ENCODE measurements at places on chromosomes 1 and 21.

GRCh38 chr1:43563876-43564539, 33.3 kb downstream of the PTPRF start:
- no peak for DNase-seq

DNA sequence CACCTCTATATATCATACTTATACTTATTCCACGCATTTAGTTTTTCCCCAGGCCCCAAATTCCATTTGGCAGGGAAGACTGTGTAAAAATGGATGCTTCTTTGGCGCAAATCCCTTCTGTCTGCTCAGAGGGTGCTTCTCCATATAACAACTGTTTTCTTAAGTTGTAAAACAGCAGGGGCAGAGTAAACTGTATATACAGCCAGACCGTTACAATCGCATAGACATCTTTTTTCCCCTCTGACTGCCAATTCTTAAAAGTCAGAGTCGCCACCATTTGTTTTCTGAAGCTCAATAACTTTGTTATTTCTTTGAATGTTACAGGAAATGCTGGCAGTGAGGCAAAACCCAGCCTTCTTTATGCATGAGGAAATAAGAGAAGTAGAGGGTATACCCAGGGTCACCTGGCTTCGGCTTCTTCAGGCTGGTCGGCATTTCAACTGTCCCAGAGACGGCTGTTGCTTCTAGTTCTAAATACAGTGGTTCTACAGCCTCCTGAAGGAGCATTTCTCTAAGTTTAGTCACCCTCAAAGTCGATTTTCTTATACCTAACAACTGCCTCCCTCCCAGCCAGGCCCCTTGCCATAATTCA, 188.4 kb downstream of the CLIC6 start:
- DNase-seq, result no peak

DNA sequence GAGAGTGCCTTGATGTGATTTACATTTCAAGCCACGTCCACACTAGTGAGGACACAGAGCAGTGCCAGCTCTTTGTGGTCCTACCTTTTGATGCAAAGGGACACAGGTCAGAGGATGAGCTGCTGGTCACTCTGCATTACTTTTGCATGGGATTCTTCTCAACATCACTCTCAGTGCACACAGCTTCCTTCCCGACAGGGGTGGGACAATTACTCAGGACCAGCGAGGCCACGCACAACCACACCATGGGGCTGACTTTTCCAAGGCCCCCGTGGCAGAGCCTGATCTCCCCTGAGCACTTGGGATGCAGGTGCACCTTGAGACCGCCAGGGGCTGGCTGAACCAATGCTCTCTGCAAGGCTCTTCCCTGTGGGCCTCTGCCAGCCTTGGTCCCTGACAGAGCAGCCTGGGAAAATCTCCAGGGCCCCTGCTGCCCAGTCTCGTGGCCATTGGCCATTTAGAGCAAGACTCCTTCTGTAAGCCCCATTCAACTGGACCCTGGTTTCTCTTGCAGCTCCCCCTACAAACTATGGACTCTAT, 13.2 kb upstream of the PRAMEF12 start:
- DNase-seq, result no peak

DNA sequence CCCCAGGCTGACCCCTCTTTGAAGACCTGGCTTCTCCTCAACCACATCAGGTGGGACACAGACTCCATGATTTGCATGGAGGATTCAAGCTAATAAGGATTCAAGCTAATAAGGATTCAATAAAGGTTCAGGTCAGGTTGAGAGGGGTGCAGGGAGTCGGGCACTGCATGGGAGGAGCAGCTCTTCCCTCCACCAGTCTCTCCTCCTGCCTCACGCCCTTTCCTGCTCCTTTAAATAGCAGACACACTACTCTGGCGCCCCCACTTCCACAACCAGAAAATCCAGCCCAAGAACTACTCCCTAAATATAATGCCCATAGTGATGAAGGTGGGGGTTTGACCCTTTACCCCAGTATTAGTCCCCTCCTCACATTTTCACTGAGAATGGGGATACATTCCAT, 7.1 kb downstream of the MEX3A start:
- no peak for DNase-seq

DNA sequence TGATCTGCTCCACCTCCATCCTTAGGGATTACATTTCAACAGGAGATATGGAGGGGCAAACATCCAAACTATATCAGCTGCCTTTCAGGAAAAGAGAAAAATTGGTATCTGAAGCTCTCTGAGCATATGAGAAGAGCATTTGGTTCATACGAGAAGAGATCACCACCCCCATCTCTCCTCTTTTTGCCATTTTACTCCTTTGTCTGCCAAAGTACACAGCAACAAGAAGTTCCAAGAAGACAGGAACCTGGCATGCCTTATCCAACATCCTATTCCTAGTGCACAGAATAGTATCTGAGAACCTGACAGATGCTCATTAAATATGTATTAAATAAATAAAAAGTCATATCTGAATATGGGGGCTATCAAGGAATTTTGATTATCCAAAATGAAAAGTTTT, 142.5 kb upstream of the PKN2 start:
- DNase-seq, result no peak

- no peak for DNase-seq
Observed at GRCh38 chr1:201326710-201327109, 43.4 kb downstream of the PKP1 start.

GRCh38 chr1:15064217-15064929, 89.2 kb upstream of the TMEM51 start:
- no peak for DNase-seq

DNA sequence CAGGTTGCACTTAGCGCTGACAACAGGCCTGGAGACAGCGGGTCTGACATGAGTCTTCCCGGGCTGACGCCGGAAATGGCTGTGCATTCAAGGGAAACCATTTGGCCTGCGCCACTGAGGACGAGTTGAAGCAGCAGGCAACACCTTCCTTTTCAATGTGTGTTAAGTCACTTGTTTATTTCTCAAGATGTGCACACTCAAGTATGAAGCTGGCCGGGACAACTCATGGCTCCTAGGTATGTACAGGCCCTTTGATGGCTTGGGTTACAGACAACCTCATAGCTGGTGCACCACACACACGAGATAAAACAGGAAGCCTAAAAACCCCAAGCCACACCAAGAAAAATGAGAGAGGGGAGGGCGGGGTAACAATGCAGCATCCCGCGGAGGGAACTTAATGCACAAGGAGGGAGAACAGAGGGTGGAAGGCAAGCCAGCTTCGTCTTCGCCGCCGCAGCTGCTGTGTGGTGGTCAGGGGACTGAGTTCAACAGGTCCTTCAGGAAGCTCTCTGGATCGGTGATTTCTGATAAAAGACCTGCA, 118.0 kb upstream of the IFFO2 start:
- no peak for DNase-seq

GRCh38 chr1:15621975-15622374, 4.7 kb downstream of the DDI2 start:
- no peak for DNase-seq

DNA sequence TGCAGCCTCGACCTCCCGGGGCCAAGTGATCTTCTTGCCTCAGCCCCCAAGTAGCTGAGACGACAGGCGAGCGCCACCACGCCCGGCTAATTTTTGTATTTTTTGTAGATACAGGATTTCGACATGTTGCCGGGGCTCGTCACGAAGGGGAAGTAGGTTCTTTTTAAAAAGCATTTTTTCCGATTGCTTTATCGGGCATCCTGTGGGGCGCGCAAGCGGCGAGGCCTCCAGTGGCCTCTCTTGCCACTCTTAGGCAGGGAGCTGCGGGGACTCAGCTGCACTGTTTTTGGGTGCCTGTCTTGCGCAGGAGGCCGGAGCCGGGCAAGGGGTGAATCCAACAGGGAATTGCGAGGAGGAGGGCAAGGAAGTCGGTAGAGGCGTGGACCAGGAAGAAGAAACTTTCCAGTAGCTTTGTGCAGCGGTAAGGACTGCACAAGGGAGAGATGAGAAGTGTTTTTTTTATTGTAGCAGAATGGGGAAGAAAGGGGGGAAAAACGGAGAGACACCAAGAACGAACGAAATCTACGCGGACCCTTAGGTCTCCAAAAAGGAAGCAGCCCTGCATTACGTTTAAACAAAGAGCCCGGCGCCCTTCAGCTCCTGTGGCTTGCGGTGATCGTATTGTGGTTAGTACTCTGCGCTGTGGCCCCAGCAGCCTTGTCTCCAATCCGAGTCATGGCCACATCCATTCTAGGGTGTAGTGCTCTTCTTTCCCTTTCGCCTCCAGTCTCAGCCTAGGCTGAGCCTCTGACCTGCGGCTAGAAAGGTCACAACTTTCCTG, 164.8 kb downstream of the PPIAL4G start:
- no peak for DNase-seq

GRCh38 chr1:174968750-174969244, 30.9 kb upstream of the CACYBP start:
- DNase-seq, result no peak

DNA sequence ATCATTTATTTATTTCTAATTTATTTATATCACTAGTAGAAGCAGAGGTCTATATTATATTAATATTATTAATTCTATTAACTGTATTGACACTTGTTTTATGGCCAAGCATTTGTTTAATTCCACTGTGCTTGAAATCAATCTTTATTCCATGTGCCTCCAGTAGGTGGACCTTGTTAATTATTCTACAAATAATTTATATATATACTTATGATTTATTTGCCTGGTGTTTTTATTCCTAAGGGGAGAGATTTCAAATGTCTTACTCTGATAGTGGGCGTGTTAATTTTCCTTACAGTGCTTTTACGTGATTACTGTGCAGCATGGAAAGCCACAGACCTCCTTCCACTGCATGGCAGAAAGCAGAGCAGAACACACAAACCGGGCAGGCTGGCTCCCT, 17.5 kb upstream of the OR6N2 start:
- no peak for DNase-seq

DNA sequence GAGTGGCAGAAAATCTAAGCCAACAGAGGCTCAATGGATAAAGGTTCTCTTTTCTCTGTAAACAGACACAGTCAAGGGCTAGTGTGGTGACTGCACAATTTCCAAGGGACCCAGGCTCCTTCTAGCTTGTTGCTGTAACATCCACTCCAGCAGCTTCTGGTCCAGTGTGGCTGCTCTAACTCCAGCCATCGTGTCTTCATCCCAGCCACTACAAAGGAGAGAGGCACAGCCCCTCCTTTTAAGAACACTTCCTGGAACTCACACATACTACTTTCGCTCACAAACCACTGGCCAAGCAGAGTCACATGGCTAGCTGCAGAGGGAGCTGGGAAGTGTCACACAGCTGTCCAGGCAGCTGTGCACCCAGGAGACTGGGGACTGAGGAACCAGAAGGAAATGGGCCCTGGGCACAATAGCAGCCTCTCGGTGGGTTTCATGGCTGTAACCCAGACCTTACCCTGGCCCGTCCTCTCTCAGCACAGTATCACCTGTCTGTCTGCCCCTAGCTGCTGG, 188.6 kb upstream of the VAMP3 start:
- no peak for DNase-seq

DNA sequence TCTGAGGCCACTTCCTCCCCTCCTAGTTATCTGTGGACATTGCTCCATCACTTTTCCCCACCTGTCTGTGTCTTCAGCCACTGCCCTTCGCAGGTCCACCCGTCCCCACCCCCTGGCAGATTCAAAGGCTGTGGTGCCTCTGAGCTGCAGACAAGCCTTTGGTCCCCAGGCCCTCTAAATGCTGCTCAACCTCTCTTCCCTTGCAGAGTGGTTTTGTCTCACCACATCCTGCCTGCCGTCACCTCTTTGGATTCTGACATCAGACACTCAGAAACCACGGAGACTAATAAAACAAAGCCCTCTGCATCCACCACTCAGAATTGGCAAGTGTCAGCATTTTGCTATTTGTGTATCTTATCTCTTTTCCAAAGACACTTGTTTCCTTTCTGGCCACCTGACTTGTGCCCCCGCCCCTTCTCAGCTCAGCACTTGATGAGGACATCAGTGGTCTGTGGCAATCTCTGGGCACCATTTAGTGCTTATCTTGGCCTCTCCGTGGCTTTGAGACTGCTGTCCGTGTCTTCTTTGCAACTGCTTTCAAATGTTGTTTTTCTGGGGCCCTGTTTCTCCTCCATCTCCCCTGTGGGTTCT, 7.7 kb downstream of the CNIH3 start:
- no peak for DNase-seq

GRCh38 chr1:82108843-82109242, 308.1 kb downstream of the ADGRL2 start:
- DNase-seq, result no peak

- no peak for DNase-seq
Observed at GRCh38 chr1:197224160-197224559, 43.9 kb upstream of the CRB1 start.

GRCh38 chr1:30041741-30042437, 681.5 kb downstream of the MATN1 start:
- no peak for DNase-seq

DNA sequence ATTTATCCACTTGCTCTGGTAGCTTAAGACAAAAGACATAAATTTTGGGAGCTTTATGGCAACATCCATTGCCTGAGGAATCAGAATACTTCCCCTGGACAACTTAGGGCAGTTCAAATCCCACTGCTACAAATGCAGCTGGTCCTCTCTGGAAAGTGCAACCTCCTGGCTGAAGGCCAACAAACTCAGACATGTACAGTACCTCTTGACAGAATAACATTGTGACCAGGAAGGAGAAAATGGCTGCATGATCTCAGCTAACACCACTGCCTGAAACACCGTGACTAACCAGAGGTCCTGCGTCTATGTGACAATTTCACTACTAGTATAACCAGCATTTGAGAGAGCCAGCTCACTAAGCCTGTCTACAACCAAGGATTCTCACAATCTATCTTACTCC, 218.9 kb downstream of the CRB1 start:
- DNase-seq, result peak; percentile 56

DNA sequence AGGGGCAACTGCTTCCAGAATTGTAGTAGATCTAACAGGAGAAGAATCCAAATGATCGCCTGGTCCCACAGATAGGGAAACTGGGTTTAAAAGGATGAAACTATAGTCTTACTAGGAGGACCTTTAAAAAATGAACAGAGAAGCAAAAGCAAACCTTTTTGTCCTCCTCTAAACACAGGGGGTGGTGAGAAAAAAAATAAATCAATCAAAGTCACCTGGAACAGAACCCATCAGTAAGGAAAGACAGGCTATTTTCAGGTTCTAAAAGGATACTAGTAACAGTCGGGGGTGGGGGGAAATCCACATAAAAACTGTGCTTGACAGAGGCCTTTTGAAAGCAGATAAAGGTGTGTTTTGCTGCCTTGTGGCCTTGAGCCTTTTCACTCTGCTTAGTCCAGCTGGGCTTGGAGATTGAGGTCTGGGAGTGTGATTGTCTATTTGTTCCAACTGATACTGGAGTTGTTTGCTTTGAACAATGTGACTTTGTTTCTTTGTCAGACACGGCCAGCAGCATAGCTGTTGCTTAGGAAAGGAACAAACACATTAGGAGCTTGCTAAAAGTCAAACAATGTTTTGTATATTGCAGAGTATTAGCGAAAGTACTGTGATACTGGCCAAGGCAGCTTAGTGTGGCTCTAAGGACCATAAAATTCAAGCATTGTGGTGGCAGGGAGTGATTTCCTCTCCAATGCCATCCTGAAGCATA, 141.1 kb upstream of the IRF2BP2 start:
- no peak for DNase-seq

DNA sequence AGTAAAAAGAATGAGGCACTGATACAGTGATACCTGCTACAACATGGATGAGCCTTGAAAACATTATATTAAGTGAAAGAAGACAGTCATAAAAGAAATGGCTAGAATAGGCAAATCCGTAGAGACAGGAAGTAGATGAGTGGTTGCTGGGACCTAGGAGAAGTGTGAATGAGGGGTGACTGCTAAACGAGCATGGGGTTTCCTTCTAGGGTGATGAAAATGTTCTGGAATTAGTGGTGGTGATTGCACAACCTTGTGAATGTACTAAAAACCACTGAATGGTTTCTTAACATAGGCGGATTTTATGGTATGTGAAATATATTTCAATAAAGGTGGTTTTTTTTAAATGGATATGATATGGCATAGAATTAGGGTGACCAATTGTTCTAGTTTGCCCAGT, 12.6 kb upstream of the SERINC2 start:
- no peak for DNase-seq
